D721Med (cell line): ENCODE measurements at places on chromosomes 6 and 20.

DNA sequence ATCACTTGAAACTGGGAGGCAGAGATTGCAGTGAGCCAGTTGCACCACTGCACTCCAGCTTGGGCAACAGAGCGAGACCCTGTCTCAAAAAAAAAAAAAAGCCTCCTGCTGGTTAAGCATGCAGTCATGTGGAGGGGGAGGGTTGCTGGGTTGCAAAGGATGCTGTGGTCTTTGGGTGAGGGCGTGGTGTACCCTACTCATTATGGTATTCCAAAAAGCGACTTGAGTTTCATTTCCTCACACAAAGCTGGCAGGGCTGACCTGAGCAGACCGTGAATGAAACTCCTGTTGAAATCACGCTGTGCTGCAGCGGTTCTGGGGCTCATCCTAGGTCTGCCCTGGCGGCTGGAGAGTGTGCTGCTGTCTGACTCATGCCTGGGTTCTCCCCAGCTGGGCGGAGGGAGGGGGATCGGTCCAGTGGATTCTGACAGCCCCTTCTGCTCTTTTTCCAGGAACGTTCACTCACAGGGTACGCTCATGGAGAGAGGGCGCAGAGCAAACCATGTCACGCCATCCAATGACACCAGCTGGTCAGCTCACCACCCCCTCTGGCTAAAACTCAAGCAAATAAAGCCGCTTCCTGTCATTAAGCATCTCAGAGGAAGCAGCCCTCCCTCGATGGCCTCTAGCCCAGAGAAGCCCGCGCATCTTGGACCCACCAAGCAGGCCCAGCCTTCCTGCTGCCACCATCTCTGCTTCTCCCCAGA is 166.2 kb downstream of the SCML4 start:
- DNase-seq: no peak

- no peak for DNase-seq
These were observed 181.8 kb downstream of the ZMYND8 start for GRCh38 chr20:47174456-47175243.

GRCh38 chr6:158160932-158161539 is 7.0 kb downstream of the SERAC1 start:
- DNase-seq: no peak

DNA sequence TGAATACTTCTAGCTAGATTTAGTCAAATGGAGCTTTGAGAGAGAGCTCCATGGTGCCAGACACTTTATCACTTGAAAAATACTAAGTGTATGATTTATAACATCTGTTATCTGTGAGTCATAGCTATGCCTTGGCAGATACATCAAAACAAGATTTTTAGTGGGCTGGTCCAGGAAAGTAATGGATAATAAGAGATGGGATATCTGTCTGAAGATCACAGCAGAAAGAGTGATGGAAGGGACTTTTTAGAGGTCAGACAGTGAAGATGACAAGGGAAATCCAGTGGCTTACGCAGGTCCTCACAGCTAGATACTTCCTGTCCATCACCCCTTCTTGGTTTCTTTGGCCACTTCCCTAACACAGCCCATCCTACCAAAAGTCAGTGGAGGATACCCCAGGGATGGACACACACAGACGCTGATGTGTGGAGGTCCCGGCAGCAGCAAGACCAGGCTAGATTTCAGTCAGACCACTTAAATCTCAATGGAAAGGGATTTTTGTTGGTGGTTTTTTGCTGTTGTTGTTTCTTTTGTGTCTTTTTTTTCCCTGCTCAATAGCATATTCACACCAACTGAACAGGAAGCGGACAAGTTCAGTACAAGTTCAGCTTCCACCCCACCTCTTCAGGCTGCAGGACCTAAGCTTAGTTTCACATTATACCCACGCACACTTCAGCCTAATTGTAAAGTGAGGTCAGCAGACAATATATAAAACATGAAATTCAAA is 209.3 kb downstream of the ALDH8A1 start:
- no peak for DNase-seq

DNA sequence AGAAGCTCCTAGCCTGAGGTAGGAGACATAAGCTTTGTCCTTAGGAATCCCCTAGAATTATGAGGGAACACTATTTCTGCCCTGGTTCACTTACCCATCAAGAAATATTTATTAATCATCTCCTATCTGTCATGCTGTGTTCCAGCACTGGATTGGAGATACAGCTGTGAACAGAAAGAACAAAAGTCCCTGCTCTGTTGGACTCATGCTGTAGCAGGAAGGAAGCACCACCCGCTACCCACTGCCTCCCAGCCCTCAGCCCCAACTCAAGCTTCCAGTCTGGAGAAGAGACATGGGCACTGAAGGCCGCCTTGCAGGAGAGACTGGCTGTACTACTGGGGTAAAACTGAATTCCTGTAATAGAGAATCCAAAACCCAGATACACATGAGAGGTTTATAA is 78.0 kb downstream of the MDGA1 start:
- DNase-seq: no peak
